ENCODE measurements at places on chromosomes 7 and 10.

- no peak for DNase-seq
These were observed 270.4 kb downstream of the DNAJB6 start for GRCh38 chr7:157607218-157607617.

- no peak for DNase-seq
These were observed 1.9 kb downstream of the INA start for GRCh38 chr10:103278862-103279298.

- DNase-seq: no peak
These were observed 61.4 kb downstream of the CREB5 start for GRCh38 chr7:28473571-28474281.

GRCh38 chr7:1591396-1591795 lies 21.6 kb upstream of the PSMG3 start:
- no peak for DNase-seq

DNA sequence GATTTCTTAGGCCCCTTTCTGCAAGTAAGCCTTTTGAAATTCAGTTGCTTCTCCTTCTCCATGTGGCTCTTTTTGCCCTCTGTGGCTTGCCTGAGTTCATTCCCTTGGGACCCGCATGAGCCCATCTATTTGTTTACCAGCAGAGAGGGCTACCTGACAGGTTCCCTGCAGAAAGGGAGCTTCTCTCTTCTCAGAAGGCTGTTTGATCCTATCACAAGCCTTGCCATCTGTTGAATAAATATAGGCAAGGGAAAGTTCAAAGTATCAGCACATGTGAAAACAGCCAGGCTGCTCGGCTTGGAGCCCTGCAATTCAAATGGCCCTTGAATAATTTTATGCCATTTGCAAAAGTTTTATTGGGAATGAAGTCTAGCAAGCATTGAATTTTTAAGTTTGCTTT lies 720.2 kb upstream of the FZD8 start:
- DNase-seq: peak; percentile 88

- DNase-seq: no peak
These were observed 219.0 kb downstream of the PTEN start for GRCh38 chr10:88082391-88082790.

- DNase-seq: peak; percentile 90
These were observed 33.5 kb upstream of the AUTS2 start for GRCh38 chr7:69564454-69565417.

DNA sequence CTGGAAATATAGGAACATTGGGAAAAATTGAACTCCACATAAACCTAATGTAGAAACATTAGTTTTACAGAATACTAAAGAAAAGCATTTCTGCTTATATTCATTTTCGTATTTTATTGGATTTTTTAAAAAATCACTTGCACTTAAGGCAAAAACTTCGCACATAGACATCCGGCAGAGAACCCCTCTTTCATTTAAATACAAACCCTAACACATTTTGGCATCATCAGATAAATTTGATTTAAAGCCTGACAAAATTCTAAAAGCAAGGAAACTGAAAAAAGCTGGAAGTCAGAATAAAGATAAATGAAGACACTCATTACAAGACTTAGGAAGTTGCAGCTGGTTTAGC lies 396 bp upstream of the EXOC4 start:
- DNase-seq: no peak

DNA sequence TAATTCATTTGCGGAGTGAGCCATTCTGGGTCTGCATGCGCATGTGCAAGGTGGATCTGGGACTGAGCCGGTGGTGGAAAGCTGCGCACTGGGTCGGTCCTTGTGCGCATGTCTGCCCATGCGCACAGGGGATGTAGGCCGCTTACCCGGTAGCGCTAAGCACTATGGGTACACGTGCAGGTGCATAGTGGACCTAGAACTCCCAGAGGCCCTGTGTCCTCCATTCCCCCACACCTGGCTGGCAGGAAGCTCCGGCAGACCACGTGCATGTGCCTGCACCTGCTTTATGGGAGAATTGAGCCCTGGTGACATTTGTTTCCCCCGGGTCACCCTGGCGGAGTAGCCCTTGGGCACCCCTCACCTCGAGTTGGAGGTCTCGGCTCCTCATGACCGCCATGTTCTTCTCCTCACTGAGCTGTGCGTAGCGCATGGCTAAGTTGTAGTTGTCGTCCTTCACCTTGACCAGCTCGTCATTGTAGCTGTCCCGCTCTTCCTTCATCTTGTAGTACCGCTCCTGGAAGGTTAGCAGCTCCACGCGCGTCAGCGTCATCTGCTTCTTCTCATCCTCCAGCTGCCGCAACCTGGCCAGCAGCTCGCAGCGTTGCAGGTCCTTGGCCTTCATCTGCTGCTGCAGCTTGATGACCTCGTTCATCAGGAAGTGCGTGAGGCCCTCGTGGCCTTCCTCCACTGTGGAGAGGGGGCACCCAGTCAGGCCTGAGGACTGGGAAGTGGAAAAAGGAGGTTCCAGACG lies 99.6 kb downstream of the CARD11 start:
- no peak for DNase-seq

DNA sequence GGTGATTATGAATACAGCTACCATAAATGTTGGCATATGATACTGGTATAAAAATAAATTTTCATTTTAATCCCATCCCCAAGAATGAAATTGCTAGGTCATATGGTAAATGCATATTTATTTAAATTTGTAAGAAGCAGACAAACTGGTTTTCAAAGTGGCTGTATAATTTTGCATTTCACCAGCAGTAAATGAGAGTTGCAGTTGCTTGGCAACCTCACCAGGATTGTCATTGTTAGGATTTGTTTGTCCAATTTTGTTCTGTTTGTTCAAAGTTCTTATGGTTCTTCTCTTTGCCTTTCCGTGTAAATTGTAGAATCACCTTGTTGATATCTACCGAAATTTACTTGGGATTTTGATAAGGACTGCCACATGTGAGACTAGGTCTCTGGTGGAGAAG lies 237.4 kb downstream of the OTUD1 start:
- no peak for DNase-seq

DNA sequence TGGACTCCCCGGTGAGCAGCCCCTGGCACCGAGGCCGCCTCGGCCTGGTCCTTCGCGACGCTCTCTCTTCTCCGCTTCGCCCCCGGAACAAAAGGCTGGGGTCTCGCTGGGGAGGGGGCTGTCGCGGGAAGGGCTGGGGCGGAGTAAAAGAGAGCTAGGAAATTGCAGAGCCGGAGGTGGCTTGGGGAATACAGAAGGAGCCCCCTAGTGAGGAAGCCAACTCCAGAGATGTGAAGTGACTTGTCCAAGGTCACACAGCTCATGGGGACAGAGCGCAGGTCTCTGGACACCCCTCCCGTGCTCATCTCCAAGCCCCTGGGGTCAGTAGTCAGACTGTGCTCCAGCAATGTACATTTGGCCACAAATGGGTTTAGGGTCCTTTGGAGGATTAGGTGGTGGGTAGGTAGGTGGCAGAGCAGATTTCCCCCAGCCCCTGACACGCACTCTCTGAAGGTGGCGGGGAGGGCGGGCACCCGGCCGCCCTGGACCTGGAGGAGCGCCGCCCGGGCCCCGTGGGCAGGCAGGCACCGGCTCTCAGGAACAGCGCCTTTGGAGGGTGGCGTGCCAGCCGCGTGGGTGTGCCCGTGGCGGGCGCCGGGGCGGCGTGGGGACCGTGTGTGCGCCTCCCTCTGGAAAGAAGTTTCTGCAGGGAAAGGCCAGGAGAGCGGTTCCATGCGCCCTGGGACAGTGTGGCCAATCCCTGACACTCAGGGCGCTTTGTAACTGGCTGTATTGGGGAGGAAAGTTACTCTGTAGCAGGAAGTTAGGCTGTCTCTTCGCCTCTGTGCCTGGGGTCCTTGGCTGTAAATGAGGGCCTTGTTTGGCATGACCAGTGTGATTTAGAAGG lies 910 bp downstream of the WIPF3 start:
- DNase-seq: no peak

DNA sequence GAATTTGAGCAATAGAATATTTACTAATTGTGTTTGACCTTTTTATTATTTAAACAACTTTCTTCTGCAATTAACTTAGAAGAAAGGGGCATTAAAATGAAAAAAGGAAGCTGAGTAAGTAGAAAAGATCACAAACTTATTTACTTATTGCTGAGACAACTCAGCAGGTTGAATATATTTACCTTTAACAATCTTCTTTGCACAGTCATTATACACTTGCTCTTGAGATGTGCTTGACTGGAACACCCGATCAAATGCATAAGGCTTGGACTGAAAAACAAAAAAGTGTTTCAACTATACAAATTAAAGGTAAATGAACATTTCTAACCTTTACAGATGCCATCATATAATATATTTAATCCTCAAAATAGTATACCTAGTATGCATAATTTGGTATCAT lies 7.9 kb downstream of the KIF5B start:
- no peak for DNase-seq

- DNase-seq: no peak
These were observed 318.6 kb upstream of the PHF14 start for GRCh38 chr7:10655031-10655430.

DNA sequence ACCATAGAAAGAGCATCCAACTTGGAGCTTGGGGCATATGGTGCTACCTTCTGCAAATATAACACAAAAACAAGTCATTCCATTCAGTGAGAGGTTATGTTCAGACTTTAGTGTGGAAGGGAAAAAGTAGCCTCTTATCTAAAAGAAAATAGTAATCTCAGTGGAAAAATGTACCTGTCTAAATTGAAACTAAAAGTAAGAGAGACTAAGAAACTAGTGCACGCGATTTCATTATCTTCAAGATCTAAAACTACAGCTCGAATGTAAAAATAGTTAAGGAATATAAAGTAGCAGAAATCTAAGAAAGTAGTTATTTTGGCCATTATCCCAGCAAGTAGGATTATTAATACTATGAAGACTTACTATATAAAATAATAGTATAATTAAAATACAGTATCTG lies 233.0 kb upstream of the PPP1R3A start:
- DNase-seq: no peak

- no peak for DNase-seq
These were observed 323.0 kb upstream of the AOAH start for GRCh38 chr7:37047260-37047659.

- DNase-seq: no peak
These were observed 58.4 kb upstream of the EN2 start for GRCh38 chr7:155399577-155399976.

DNA sequence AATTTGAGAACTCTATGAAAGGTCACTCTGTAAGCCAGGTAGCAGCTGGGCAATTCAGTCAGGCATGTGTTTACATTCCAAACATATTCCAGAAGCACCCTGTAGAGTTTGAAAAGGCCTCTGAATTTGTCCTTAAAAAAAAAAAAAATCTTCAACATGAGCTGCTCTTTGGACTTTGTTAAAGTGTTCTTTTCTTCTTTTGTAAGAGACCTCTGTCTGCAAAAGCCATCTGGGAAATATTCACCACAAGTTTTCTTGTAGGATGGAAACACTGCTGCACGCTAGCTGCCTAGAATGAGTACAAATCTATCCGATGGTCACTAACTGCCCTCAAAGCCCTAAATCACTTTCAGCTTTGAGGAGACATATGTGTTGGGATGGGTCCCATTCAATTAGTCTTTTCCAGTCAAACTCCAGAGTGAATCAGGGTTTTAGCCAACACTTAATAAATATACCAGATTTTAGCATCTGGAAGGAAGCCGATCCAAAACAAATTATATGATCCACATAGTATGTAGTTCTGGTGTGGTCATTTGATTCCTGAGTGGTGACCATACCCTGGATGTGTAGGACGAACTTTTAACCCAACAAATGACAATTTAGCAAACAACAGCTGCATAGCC lies 85.9 kb downstream of the CD36 start:
- DNase-seq: no peak

Measured in NCI-H2171 (cell line).